ENCODE measurements at places on chromosomes 1 and 21.

GRCh38 chr1:14259191-14259757 lies 339.2 kb upstream of the KAZN start:
- no peak for DNase-seq

DNA sequence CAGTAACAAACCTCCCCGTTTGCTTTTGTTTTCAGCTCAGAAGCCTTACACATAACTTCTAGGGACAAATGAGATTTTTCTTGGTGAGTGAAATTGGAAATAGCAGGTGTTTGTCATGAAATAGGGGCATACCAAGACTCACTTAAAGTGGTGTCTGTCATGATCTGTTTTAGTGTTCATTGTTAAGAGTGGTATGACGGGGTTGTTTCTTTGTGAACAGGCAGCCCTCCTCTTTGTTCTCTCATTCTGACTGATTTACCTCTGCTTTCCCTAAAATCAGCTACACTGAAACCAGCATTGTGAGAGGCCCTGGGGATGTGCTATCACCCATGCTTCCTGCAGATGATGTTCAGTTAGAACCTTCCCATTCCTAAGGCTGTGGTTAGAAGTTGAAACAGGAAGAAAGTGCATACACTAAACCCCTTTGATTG lies 2.5 kb upstream of the ERO1B start:
- peak; percentile 8 for DNase-seq

DNA sequence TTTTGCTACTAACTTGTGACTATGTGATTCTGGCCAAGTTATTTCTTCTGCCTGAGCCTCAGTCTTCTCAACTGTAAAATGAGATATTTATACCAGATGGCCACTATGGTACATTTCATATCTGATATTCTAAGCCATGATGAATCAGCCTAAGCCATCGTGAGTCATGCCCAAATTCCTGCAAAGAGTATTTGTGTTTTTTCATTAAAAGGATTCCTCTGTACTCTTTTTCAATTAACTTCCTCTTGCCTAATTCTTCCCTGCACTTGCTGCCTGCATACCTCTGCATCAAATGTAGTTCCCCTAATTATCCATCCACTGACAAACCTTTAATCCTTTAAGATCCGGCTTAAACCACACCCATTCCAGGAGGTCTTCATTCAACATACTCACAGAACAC lies 575.1 kb upstream of the BEND5 start:
- DNase-seq: no peak

DNA sequence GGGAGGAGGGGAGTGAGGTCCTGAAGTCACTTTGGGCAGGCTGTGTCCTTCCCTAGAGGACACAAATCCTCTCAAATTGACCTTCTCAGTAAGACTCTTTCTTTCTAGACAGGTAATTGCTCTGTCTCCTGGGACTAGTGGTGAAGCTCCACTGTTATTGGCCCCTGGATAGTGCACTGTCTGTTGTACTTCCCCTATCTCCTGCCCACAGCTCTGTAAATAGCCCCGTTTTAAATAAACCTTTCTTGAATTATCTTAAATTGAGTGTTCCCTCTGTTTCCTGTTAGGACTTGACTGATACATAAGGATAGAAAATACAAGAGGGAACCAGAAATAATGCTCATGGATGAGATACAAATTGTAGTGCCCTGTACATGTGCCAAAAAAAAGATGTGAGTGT lies 229.5 kb upstream of the USP24 start:
- DNase-seq: no peak

GRCh38 chr1:145960468-145961108 lies 2.8 kb upstream of the LIX1L start:
- peak; percentile 55 for DNase-seq

DNA sequence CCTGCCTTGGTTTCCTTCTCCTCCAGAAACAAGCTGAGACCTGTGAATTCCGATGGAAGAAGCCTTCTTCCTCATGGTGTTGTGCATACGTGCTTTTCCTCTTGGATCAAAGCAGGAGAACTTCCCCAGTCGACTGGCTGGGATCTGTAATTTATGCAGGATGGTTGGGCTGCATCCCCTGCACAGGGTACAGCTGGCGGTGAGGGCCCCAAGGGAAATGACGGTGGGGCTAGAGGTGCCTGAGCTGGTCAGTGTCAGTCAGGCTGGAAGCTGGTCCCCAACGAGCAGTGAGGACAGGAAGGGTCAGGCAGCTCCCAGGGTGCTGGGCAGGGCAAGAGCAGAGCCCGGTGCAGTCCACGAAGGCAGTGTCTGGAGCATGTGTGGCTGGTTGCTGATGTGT lies 106.7 kb downstream of the CNIH3 start:
- DNase-seq: no peak

DNA sequence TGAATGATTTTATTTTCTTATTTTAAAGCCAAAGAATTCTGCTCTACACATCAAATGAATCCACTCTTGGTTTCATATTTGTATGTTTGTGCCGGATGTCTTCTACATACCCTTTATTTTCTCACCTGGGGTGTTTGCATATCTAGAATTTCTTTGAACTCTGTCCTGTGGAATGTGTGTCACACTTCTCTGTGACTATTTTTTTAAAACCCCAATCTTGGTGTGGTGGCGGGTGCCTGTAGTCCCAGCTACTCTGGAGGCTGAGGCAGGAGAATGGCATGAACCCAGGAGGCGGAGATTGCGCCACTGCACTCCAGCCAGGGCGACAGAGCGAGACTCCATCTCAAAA lies 35.4 kb downstream of the CENPF start:
- peak; percentile 12 for DNase-seq

DNA sequence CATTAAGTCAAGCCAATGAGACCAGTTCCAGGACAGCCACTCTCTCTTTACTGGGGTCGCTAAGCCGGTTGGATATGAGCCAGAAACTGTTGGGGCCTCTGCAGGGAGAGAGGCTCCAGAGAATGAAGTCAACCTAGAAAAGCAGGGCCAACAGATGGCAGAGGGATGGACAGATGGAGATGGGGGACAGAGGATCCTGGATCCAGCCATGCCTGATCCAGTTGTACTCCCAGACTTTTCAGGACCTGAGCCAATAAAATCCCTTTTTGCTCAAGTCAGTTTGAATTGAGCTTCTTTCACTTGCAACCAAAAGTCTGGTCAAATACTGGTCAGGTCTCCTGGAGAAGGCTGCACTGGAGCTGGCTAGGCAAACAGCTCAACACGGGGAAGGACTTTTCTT lies 2.2 kb downstream of the DHCR24 start:
- no peak for DNase-seq

DNA sequence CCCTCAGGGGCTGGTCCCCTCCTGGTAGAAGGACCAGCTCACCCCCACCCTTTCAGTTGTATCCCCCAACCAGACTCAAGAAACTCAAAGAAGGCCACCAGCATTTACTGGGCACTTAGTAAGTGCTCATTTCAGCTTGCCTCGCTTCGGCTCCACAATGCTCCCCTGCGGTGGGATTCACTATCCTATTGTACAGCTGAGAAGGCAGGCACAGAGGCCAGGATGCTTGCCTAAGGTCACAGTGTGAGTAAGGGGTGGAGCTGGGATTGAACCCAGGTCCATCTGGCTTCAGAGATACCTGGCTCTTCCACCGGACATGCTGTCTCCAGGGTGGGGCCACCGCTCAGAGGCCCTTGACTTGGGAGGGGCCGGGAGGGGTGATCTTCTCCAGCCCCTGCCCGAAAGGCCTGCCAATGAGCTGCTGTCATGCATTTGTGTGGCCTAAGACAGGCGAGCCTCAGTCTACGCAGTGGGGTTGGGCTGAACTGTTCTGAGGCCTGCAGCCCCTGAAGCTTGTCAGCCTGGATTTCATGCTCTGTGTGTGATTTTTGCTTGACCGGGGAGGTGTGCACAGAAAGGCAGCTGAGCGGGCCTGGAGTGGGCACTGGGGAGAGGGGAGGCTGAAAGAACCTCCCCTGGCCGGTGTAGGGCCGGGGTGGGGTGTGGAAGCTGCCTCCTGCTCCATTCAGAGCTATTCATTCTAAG lies 48.1 kb downstream of the DMRTB1 start:
- no peak for DNase-seq

DNA sequence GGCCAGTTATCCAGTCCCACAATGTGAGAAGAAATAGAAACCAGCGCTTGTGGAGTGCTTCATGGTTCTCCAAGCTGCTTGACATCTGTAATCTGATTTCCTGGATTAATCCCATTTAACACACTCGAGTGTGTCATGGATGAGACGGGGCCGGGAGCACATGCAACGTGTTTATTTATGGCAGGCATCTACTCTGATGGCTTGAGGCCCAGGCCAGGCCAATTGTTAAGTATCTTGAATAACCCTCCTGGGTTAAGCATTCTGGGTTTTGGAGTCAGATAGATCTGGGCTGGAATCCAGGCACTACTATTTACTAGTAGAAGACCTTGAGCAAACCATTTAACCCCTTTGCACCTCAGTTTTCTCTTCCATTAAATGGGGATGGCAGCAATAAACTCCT lies 37.5 kb upstream of the LAPTM5 start:
- DNase-seq: no peak

GRCh38 chr1:44405798-44406736 lies 1.0 kb downstream of the RNF220 start:
- DNase-seq: peak; percentile 28

- no peak for DNase-seq
These were observed 25.7 kb downstream of the TENT5C start for GRCh38 chr1:117631359-117632160.

GRCh38 chr1:91201176-91201575 lies 179.3 kb upstream of the ZNF644 start:
- DNase-seq: no peak

DNA sequence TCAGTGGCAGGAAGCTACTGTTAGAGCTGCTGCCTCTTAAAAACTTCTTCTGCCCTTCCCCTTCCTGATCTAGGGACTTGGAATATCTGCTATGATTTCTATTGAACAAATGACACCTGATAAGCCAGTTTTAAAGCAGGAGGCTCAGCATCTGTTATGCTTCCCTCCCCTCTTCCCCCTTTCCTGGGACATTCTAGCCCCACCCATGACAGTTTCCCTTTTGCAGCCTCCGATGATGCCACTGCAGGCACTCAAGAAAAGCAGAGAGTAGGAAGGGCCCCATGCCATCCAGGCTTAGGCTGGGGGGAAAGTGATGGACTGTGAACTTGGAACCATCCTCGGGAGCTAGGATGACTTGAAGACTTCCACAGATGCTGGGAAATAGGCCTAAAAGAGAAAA lies 15.1 kb upstream of the EPB41 start:
- DNase-seq: no peak

DNA sequence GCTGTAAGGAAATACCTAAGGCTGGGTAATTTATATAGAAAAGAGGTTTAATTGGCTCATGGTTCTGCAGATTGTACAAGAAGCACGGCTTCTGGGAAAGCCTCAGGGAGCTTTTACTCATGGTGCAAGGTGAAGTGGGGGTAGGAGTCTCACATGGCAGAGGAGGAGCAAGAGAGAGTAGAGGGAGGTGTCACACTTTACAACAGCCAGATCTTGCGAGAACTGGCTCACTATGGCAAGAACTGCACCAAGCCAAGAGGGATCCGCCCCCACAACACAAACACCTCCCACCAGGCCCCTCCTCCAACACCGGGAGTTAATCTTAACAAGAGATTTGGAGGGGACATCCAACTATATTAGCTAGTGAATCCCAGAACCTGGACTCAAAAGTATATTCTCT lies 135.4 kb upstream of the SOD1 start:
- no peak for DNase-seq
